ENCODE measurements at places on chromosomes 1 and 21.

GRCh38 chr1:2966449-2967328 is 54.6 kb upstream of the ACTRT2 start:
- DNase-seq, result no peak

DNA sequence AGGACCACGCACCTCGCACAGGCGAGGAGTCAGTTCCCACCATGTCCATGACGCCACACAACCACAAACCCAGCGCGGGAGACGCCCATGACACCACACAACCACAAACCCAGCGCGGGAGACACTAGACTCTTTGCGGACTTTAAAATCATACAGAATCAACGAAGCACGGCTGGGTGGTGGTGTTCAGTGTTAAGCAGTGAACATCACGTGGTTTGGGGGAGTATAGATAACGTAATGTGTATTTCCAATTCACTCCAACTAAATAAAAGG is 19.2 kb downstream of the PTTG1IP start:
- no peak for DNase-seq

GRCh38 chr1:72284348-72285073 is 2.2 kb upstream of the NEGR1 start:
- no peak for DNase-seq

GRCh38 chr1:157948312-157949073 is 45.0 kb upstream of the KIRREL1 start:
- no peak for DNase-seq

DNA sequence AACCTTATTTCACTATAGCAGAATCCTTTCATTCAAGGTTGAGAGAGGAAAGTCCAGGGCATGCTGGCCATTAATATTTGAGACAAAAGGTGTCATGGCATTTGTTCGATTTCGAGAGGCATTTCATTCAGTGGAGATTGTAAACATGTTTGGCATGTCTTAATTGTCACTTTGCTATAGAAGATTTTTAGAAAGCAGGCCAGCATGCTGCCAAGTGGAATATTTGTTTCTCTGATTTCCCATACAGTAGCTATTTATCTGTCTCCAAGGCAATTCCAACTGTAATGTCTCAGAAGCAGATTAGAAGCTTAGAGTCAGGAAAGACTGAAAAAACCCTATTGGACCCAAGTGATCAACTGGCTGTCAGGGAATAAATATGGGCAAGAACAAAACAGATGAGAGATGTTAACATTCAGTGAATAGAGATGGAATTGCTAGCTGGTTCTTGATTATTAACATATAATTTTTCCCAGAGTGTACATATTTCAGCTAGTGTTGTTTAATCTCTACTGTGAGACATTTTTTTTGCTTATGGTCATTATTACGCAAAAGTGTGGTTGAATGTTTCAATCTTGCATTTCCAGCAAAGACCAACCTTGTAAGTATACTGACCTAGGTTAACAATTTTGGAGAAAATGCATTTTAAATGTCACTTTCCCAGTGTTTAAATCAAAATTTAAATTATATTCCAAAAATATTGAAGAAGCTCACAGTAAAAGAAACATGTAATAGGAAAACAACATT is 174.6 kb downstream of the KCNK2 start:
- DNase-seq, result no peak

DNA sequence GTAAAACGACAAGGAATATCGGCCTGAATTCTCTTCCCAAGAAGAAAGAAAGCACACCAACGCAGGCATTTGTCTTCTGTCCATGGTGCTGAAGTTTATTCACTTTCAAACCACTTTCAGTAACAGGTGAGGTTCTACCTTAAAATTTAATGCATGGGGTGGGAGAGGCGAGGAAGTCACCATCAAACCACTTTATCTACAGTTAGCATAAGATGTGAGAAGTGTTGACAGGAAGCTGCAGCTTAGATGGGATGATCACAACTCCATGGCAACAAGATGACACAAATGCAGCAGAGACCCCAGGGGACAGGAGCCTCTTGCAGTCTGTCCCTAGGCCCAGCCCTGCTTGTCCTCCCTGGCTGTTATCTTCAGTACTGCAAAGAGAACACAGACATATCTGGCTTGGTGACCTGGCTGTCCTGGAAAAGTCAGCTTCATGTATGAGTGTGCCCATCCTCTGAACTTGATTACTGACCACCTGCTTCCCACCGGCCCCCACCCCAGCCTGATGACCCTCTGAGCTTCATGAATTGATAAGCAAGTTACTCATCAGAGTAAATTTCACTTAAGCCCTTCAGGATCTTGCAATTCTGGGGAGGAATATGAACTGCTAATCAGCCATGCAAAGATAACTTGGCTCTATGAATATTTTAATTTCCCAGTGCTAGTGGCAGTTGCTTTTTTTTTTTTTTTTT is 1.8 kb downstream of the NPPA start:
- DNase-seq, result no peak

- no peak for DNase-seq
Measured at GRCh38 chr1:117180147-117180967, 30.4 kb downstream of the VTCN1 start.

GRCh38 chr1:201914456-201915235 is 25.9 kb downstream of the SHISA4 start:
- DNase-seq, result no peak

DNA sequence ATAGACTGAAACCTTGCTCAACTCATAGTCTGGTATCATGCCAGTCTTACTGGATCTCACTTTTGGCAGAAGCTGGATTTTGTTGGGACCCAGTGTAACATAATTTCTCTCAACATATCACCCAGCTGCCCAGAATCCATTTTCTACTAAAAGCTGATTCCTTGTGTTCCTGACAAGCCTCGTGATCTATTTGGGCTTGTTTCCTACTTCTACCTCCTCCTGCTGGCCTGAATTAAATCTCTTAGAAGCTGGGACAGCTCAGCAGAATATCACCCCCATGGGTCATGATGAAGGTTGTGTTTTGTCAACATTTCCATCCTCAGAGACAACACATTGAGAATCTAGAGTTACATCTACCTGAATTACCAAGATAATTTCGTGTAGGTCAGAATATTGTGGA is 7.7 kb downstream of the GOLT1A start:
- no peak for DNase-seq

DNA sequence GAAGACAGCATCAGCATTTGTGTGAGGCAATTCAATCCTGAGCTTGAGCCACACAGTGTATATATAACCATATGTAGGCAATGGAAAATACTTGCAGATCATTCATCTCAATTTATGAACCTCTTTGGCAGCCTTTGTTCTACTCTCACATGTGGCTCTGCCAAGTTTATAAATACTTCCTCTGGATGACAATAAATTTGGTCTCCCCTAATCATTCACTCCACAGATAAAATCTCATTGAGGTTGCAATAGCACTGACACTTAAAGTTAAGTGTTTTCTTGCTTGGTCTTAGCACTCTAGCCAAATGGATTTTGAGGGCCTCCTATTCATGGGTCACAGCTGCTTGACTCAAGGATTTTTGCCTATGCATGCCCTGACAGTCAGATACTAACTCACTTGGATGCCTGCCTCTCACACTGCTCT is 136.6 kb upstream of the VANGL1 start:
- no peak for DNase-seq

- no peak for DNase-seq
Measured at GRCh38 chr1:198199105-198199504, 42.3 kb downstream of the NEK7 start.

DNA sequence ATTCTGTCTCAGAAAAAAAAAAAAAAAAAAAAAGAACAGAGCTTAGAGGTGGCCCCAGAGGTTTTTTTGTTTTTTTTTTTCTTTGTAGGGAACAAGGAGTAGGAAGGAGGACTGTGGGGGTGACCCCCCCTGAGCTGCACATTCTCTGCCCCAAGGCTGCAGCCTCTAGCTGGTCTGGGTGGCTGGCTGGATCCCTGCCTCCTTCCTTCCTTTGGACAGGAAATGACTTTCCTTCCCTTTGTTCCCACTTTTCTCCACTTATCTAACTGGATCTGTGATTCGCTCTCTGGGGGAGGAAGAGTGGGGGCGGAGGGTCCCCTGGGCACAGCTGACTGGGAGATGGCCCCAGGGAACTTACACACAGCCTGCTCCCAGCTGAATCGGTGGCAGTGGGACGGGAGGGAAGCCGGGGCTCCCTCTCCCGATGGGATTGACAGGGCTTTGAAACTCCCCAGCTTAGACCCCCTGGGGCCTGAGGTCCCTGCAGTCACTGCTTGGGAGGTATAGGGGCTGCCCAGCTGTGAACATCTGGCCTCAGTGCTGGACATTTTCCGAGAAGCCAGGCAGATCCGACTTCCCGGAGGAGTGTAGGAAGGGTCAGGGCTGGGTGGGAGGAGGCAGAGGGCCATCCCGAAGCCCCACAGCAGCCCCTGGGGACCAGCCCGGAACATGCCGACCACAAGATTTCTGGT is 2.1 kb downstream of the FBLIM1 start:
- DNase-seq, result no peak

DNA sequence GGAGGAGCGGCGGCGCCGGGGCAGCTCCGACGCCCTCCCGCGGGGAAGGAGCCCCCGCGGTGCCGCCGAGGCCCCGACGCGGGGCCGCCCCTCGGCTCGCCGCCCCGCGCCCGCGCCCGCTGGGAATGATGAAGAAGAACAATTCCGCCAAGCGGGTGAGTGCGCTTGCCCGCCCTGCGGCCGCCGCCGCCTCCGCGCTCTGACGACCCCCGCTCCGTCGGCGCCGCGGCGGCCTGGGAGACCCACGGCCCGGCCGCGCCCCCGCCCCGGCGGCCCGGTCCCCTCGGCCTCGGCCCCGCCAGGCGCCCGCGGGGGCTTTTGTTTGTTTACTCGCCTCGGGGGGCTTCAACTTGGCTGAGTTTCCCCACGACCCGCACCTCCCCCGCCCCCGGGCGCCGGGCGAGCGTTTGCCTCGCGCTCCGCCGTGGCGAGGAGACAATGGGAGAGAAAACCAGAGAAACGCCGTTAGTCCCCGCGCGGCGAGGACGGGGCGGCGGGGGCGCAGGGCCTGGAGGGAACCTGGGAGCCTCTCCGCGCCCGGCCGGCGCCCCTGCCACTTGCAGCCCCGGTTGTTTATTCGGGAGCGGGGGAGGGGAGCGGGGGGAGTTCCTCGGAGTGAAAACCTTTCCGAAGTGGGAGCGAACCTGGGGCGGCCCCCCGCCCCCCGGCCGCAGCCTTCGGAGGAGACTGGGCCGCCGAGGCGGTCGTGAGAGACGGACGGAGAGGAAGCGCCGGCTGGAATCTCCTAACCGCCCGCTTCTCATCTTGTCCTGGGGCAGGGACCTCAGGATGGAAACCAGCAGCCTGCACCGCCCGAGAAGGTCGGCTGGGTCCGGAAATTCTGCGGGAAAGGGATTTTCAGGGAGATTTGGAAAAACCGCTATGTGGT is 661 bp downstream of the PLEKHO1 start:
- no peak for DNase-seq

DNA sequence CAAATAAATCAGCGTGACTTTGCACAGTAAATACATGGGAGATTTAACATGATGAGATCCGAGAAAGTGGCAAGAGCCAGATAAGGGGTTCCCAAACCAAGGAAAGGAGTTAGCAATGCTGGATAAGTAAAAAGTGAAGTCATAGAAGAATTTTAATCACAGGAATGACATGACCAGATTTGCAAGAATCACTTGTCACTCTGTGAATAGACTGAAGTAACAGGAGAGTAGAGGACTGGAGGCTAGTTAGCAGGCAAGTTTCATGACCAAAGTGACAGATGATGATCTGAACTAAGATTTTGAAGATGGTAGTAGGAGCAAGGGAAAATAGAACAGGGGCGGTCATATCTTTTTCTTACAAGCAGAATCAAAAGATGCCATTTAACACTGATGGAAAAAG is 8.4 kb downstream of the CFH start:
- DNase-seq, result no peak

- DNase-seq, result no peak
Measured at GRCh38 chr1:71586030-71586429, 505.2 kb upstream of the ZRANB2 start.

DNA sequence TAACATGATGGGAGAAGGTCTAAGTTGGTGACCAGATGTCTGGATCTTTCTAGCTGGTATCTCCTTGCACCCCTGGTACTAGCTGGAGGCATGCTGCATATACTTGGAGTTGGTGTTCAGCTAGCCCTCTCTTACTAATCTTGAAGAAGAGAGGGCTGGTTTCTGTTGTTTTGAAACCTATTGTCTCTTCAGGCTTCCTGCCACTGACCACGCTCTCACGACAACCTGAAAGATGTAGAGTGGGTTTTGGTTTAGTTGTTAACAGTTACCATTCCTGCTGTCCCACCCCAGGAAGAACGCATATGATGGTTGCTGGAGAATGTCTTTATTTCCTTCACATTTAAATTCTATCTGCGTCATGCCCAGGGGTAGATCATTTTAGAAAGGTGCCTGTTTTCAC is 3.6 kb downstream of the MAN1C1 start:
- DNase-seq, result no peak

- no peak for DNase-seq
Measured at GRCh38 chr1:198003468-198003867, 86.3 kb downstream of the LHX9 start.

DNA sequence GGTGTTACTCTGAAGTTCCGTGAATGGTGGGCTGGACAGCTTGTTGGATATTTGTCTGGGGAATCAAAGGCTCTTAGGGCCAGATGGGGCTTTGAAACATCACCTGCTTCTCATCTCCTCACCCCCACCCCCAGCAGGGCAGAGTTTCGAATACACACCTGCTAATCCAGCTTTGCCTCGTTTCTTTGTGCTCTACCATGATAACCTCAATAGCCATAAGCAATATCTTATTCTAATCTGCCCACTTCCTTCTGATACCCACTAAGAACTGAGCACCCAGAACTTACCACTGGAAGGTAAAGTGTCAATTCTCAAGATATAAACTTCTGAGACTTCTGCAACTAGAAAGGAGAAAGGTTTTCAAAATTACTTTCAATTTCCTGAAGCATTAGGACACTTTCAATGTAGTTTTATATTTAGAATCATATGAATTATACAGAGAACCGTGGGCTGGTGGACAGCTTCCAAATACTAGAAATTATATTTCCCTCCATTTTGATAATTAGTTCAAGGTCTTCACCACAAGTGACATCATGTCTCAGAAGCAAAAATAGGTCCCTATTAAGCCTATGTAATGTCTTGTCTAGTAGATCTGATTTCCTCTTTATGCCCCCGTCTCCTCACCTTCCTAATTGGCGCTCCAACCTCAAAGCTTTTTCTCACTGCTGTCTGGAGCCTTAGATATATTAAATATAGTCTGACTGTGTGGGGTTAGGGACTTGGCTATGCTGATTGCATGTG is 64.4 kb upstream of the NEK2 start:
- DNase-seq, result no peak

GRCh38 chr1:232033285-232033684 is 406.7 kb downstream of the DISC1 start:
- no peak for DNase-seq

GRCh38 chr1:103075316-103076000 is 32.9 kb downstream of the COL11A1 start:
- DNase-seq, result no peak

- no peak for DNase-seq
Measured at GRCh38 chr1:21587602-21587953, 78.4 kb downstream of the ALPL start.

DNA sequence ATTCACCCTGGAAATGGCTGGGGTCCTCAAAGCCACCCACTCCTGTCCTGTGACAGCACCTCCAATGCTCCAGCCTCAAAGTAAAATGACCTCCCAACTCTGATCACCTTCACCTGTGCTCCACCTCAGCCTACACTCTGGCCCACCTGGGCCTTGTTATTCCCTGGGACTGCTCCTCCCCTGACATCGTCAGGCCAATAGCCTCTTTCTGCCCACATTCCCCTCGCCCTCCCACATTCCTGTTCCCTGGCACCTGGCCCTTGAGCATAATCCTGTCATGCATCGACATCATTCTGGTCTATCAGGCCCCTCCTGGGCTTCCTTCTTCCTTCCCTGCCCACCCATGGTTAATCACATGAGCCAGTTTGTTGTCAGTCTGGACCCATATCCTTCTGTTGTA is 13.2 kb upstream of the BCAR3 start:
- no peak for DNase-seq
